ENCODE measurements at places on chromosomes 7 and 10.

DNA sequence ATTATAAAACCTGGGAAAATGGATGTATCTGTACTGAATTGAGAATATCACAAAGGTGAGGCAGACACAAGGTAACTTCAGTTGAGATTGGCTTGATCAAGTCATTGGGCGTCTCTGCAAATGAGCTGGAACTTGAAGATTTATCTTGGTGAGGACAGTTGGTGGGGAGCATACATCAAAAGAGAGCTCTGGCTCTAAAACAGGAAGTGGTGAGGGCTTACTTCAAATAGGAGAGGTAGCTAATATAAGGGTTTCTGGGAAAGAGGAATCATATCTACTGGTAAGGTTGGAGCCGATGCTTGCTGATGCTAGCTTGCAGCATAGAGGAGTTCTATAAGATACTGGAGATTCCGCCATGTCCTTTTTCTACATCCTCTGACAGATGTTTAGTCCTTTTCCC, 39.9 kb upstream of the FGL2 start:
- DNase-seq: peak; percentile 22

DNA sequence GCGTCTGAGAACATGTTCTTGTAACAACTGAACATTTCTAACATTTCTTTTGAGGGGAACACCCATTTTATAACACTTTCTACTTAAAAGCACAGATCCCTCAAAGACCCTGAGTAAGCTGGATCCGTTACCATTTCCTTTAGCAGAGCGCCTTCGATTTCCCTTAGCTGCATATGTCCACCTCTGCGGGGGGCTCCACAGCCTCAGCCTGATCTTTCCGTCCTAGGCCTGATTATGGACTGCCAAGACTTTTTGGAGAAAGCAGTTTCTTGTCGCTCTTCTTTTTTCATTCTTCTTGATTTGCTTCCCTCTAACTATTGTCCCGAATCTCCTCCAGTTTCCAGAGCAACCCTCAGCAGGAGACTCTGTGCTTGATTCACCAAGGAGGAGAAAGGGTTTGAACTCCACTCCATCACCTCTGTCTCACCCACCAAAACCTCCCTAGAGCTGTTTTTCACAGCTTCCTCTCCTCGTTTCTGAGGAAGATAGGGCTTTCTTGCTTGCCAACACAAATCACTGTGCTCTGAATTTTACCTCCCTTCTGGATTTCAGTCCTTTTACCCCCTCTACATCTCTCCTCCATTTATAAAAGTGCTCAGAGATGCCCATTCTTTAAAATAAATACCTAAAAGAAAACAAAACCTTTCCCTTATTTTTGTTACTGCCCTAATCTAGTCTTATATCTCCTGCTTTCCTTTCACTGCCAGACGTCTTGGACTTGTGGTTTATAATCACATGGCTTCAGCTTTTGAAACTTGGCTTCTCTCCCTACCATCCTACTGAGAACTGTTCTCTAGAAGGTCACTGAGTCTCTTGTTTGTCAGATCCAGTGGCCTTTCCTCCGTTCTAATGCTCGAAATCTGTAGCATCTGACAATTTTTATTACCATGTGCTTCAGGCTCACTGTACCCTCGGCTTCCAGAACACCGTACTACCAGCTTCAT, 30.5 kb upstream of the ZRANB1 start:
- peak; percentile 64 for DNase-seq

DNA sequence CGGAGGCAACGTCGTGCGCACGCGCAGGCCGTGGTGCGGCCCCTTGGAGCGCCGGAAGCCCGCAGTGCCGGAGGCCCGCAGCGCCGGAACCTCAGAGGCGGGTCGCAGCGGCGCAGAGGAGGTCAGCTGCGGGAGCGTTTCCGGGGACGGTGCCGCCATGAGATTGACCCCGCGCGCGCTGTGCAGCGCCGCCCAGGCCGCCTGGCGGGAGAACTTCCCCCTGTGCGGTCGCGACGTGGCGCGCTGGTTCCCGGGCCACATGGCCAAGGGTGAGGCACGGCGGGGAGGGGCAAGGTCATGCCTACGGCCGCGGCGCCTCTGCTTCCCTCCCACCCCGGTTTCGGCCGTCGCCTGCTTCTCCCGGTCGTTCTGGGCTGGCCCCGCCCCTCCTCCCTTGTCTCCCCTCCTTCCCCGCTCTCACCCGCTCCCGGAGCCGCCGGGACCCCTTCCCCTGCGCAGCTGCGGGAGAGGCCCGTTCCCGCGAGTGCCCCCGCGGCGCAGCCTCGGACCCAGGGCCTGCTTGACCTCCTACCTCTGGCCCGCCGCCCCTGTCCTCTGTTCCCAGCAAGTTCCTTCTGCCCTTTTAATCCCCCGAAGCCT, at the start of gene MTG1:
Gene MTG1, plus strand, starts transcription at position 94 of the 600 bp plus-strand sequence. Its CDS starts 64 bp downstream, at position 158.
- peak; percentile 100 for DNase-seq

DNA sequence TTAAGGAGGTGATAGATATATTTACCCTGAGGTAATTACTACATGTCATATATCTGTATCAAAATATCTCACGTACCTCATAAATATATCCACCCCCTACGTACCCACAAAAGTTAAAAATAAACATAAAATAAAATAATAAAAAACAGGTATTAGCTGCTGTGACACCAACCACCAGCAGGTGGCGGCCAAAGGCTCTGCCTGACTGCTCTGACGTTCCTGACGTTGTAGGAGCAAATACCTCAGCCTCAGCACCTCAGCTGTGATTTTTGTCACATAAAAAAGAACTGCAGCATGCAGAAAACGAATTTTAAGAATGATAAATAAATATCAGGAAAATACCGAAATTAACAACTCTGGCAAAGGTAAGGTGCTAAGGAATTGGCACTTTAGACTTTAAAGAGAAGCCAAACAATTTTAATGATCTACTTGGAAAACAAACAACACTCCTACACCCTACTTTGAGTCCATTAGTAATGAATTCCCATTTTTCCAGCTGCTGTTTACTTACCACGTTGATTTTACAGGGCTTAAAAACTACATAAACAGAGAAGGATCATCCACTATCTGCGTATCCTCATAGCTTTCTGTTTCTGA, 125.4 kb upstream of the TARP start:
- peak; percentile 57 for DNase-seq

GRCh38 chr7:64643566-64643965, 22.4 kb upstream of the ZNF107 start:
- DNase-seq: no peak

GRCh38 chr10:112139176-112139575, 44.4 kb downstream of the GPAM start:
- DNase-seq: no peak

- no peak for DNase-seq
Observed at GRCh38 chr7:95660023-95660434, 63.7 kb upstream of the PDK4 start.

All from suppressor macrophage (primary cell).